ENCODE measurements at places on chromosomes 1 and 21.

GRCh38 chr1:157047062-157047410 is 1.5 kb upstream of the ARHGEF11 start:
- no peak for DNase-seq

DNA sequence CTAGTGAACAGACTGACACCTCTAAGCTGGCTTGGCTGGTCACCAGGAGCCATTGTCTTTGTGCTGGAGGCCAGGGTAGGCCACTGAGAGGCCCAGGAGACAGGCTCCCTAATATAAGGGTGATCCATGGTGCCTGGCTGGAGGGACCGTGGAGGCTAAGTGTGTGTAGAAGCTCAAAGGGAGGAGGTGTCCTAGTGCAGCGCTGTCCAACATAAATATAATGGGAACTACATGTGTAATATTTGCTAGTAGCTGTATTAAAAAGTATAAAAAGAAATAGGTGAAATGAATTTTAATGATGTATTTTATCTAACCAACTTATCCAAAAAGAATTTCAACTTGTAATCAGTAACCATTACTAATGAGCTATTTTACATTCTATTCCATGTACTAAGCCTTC is 35.0 kb downstream of the SOX13 start:
- no peak for DNase-seq

GRCh38 chr1:66350001-66350547 is 183.9 kb upstream of the SGIP1 start:
- no peak for DNase-seq

DNA sequence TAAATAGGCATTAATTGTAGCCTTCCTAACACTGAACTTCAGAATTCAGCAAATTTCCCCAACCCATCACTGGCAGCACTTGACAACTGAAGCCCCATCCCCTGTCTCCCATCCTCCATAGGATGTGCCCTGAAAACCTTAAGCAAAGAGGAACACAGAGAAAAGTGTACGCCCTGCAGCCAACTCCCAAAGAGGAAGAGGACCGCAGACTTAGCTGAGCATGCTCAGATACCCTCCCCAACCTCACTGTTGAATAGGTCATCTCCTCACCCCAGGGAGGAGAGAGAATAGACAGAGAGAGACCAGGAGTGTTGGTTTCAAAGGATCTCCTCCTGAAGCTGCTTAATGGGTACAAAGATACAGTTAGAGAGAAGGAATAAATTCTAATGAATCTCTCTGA is 50.5 kb downstream of the CD2 start:
- DNase-seq: no peak

Measured in GM20000 (cell line).